ENCODE measurements at places on chromosomes 7 and 10.

- DNase-seq, result no peak
Measured at GRCh38 chr7:44681645-44682044, 67.0 kb upstream of the ZMIZ2 start.

GRCh38 chr10:66378117-66378876 lies 547.5 kb upstream of the LRRTM3 start:
- DNase-seq, result no peak

DNA sequence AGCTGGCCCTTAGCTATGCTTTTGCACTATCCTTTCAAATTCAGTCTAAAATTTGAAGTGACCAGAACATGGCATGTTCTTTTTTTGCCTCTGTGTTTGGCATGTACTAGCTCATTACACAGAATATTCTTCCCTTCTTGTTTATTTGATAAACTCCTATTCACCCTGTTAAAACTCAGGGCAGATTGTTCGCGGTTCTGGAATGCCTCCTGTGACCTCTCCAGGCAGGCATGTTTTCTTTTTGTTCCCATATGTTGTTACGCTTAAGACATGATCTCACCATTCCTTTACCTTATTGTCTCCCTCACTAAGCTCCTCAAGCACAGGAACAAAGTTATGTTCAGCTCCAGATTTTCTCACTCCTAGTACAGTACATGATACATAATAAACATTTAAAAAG lies 181.7 kb downstream of the CCSER2 start:
- DNase-seq, result peak; percentile 28

DNA sequence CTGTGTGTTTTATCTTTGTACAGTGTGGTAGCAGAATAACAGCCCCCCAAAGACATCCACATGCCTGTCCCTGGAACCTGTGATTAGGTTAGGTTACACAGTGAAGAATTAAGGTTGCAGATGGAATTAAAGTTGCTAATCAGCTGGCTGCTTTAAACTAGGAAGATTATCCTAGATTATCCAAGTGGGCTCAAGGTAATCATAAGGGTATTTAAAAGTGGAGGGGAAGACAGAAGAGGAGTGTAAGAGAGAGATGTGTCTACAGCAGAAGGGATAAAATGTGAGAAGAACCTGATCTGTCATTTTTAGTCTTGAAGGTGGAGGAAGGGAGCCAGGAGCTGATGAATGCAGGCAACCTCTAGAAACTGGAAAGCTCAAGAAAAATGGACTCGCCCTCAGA lies 117.6 kb downstream of the ARHGAP22 start:
- no peak for DNase-seq

- no peak for DNase-seq
Measured at GRCh38 chr7:143303733-143304132, 12.2 kb upstream of the CLCN1 start.

DNA sequence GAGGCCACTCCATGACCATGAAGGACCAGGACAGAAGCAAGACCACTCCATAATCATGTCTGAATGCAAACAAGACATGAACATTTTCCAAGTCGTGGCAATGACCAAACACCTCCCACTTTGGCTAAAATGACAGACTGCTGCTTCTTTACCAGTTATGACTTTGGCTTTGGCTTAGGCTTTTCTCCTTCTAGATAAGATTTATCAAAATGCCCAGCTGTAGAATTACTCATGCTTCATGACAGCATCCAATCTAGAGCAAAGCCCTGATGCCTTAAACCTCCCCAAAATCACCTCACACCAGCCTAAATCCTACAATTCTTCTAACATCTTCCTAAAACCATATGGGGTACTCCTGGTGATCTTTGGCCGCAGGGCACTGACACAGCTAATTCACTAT lies 102.1 kb downstream of the VPS41 start:
- DNase-seq, result no peak

GRCh38 chr10:2011106-2011716 lies 273.9 kb upstream of the ADARB2 start:
- DNase-seq, result no peak

- no peak for DNase-seq
Measured at GRCh38 chr7:146115851-146116520, 615 bp upstream of the CNTNAP2 start.

GRCh38 chr10:33329178-33329577 lies 5.3 kb downstream of the NRP1 start:
- DNase-seq, result no peak

DNA sequence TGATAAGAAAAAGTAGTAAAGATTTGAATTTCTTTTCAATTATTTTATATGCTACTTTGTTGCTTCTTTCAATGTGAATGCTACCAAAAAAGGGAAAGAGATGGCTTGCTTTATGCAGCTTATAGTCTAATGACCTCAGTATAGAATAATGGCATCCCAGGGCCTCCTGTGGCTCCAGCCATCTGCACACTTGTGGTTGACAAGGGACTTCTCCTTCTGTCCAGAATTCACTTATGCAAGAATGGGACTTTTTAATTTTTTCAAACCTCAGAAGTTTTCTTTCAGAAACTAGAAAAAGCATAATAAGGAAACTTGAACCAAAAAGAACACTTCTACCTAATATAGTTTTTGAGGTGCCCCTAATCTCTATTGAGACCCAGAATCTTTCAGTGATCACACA lies 310.9 kb downstream of the CTNNA3 start:
- DNase-seq, result no peak

- no peak for DNase-seq
Measured at GRCh38 chr7:84110400-84110799, 84.2 kb downstream of the SEMA3A start.

DNA sequence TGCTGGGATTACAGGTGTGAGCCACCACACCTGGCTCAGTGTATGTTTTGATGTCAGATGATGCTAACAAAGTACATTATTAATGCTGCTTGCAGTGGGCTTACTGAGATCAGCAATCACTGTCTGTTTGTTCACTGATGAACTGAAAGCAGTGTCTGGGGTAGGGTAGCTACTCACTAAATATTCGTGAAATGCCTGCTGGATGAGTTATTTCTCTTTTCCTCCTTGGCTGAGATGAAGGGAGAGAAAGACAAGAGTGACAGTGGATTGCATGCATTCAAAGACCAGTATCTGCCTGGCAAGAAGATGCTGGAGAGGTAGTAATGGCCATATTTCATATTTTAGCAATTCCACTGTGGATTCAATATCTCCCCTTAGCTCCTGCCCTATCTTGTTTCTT lies 32.3 kb downstream of the FAM107B start:
- no peak for DNase-seq

- no peak for DNase-seq
Measured at GRCh38 chr7:112929421-112929820, 139.2 kb upstream of the TMEM168 start.

- no peak for DNase-seq
Measured at GRCh38 chr7:112019932-112020331, 186.3 kb downstream of the DOCK4 start.

DNA sequence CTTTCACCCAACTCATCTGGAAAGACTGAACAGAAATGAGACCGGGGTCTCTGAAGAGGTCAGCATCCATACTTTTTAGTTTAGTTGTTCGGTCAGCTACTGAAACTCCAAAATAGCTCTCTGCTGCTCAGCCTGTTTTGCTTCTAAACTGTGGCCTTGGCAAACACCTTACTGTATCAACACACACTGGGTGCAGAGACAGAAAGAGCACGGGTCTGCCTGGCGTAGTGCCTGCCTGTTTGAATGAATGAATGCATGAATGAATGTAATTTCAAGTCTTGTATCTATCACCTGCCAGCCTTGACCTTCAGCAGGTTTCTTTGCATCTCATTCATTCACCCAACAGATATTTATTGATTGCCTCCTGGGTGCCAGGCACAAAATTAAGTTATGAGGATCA lies 98.4 kb downstream of the PLPP4 start:
- DNase-seq, result no peak

- peak; percentile 74 for DNase-seq
Measured at GRCh38 chr7:68269405-68269804, 1272.8 kb downstream of the TYW1 start.

- DNase-seq, result no peak
Measured at GRCh38 chr7:50206453-50207250, 97.9 kb upstream of the IKZF1 start.

All from AG04449 (cell line).